ENCODE measurements at places on chromosomes 4 and X. TPM values are rescaled to one million over a fixed set of nuclear protein-coding genes. Genes with fewer than 3 reads are reported as not detected.

DNA sequence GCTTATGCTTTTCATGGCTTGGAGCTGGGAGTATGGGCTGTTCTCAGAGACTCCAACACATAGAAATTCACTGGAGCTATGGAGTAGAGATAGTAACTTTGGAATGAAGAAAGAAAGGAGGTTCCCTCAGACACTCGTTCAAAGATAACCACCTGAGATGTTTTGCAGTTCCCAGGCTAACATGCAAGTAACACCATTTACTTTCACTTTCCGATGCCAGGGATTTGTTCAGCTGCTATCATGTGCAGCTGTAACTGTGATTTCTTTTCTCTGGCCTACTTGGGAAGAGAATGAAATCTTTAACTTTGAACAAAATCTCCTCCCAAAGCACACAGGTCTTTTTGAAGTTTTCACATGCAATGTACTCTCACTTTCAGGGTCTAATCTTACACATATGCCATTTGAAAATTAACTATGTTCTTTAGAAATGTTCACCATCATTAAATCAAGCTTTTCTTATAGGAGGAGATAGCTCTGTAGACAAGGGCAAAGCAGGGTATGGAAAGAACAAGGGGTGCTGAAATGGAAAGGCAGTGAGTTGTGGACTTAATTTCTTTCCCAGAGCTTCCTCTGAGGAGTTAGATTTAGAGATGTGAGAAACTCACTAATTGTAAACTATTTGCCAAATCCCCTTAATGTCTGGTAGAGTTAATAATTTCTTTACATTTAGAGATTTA is 514.3 kb downstream of the PDHA2 start:
- DNase-seq = no peak

DNA sequence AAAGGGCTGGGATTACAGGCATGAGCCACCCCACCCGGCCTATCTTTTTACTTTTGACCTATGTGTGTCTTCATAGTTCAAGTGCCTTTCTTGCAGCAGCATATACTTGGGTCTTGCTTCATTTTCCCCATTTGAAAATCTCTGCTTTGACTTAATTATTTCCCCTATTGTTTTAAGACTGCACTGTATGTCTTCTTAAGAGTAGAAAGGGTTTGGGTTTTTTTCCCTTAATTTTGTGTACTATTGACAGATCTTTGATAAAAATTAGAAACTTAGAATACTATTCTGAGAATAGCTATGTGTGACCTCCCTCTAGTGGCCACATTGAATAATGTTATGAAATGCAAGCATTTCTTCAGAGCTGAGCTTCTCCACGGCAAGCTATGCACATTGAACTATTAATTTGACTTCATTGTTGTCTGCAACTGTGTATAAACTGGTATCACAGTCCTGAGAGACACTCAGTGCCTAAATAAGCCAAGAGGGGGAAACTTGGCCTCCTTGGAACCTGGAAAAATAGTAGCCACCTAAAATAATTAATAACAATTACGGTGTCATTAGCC is 8.7 kb upstream of the SLC25A4 start:
- DNase-seq = no peak

DNA sequence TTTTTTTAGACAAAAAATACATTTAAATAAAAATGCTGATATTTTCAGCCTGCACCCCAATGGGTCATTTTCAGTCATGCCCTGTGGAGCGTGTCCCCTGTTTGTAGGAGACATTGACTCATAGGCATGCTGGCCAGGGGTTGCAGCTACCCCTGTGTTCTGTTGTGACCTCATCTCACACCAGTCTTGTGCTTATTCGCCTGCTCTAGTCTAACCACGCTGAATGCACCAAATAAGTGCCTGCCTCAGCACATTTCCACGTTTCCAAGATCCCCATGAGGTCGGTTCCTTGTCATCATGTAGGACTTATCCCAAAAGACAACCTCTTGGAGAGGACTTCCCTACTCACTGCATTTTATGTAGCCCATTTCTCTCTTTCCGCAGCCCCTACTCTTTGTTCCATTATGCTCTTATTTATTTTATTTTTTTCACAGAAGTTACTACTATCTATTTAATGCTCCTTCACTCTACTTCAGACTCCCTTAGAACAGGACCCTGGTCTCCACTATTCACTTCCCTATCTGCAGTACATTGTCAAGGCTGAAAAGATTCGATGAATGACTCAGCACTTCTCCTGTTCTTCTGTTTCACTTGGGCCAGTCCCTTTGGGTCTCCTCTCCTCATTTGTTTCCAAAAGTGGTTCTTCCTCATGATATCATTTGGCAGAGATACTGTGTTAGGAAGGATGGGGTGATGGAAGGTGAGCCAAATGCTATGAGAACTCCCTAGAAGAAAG is 109.7 kb downstream of the MSL3 start:
- DNase-seq = no peak

GRCh38 chrX:150570512-150570911 is 2.1 kb downstream of the MTM1 start:
- DNase-seq = no peak

DNA sequence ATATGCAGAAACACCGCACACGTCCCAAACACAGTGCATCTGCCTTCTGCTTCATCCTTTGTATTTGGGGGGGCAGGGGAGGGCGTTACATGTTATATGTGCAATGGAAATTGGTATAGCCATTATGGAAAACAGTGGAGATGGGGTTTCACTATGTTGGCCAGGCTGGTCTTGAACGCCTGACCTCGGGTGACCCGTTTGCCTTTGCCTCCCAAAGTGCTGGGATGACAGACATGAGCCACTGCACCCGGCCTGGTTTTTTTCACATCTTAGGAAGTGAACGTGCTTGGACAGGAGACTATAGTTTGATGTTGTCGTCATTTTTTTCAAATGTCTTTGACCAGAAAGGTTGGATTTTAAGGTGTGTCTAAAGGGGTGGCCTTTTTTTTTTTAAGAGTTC is 88.6 kb downstream of the DHRSX start:
- DNase-seq = no peak

- no peak for DNase-seq
Observed at GRCh38 chr4:40953283-40954087, 203.7 kb downstream of the NSUN7 start.

DNA sequence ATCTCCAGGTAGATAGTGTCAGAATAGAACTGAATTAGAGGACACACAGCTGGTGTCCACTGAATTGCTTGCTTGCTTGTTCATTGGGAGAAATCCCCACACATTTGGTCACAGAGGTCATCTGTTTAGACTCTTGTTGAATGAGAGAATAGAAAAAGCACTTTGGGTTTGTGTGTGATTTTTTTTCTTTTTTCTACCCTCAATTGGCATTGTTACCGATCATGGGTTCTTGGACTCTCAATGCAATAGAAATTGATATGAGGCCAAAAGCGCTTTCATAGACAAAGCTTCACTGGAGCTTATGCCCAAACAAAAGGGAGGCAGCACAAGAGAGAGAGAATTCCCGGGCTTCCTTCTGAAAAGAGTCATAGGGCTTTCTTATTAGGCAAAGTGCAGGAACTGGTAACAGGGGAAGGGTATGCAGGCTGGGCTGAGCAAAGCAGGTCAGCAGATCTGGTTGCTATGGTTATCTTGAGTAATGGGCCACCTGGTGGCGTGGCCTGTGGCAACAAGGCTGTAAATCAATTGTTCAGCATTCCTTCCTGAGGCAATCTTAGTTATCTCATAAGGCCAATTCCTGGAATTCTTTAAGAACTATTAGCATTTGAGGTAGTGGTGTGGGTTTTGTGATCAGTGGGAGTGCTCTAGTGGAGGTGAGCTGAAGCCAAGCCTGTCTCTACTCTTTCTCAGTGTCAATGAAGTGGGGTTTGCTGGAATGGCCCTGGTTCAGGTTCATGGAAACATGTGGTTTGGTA is 5.3 kb upstream of the GPR82 start:
- DNase-seq = no peak

- no peak for DNase-seq
Observed at GRCh38 chrX:37599729-37600128, 28.3 kb downstream of the LANCL3 start.

- no peak for DNase-seq
Observed at GRCh38 chrX:27555514-27555913, 34.6 kb upstream of the DCAF8L2 start.

GRCh38 chr4:21765810-21766407 is 182.7 kb downstream of the KCNIP4 start:
- DNase-seq = peak; percentile 38

DNA sequence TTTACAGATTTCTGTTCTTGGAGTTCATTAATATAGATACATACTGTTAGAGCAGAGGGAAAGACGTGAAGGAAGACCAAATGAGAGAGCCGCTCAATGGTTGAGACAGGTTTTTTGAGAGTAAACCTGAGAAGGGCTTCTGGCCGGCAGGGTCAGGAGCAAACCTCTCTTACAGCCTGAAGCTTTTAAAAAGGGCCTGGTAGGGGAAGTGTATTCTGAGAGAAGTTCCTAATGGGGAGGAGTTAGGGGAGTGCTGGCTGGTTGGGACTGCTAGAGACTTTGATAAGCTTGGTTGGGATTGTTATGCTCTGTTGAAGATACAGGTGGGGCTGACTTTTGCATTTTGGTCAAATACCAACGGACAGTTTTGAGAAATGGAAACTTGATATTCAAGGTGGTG is 186.8 kb upstream of the PABPC4L start:
- no peak for DNase-seq

GRCh38 chr4:2961811-2962441 is 1.3 kb downstream of the NOP14 start:
- DNase-seq = no peak

GRCh38 chrX:149570668-149571067 is 16.6 kb downstream of the MAGEA9B start:
- no peak for DNase-seq

Gene CHRDL1
- not detected for total RNA-seq

Gene NAA11
- total RNA-seq = not detected

Gene LRRC66
- total RNA-seq = 0.13 TPM

Gene SLITRK4
- not detected for total RNA-seq

Gene CLGN
- total RNA-seq = 0.38 TPM

Gene CTAG1A
- total RNA-seq = not detected

Gene SPOCK3
- total RNA-seq = not detected

Data from T-cell (primary cell).